ENCODE measurements at places on chromosomes 3 and 15. TPM values are rescaled to one million over a fixed set of nuclear protein-coding genes. Genes with fewer than 3 reads are reported as not detected.

The CCRL2 gene
- 0.08 TPM for total RNA-seq

The CDCP1 gene
- total RNA-seq = 7.7 TPM

The CYP8B1 gene
- not detected for total RNA-seq

The ADAMTSL3 gene
- total RNA-seq = 0.56 TPM

The PCOLCE2 gene
- total RNA-seq = 28.8 TPM

The ERC2 gene
- total RNA-seq = not detected

Data from A549 treated with dexamethasone at 1 μM for 4 hours (cell line).